ENCODE measurements at places on chromosomes 12 and 14.

DNA sequence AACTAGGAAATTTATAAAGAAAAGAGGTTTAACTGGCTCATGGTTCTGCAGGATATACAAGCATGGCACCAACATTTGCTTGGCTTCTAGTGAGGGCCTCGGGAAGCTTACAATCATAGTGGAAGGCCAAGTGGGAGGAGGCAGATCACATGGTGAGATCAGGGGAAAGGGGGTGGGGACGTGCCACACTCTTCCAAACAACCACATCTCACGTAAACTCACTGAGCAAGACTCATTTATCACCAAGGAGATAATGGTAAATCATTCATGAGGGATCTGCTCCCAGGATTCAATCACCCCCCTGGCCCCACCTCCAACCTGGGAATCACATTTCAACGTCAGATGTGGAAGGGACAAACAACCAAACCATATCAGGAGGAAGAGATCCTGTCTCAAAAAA is 35.8 kb downstream of the NUMB start:
- no peak for DNase-seq

DNA sequence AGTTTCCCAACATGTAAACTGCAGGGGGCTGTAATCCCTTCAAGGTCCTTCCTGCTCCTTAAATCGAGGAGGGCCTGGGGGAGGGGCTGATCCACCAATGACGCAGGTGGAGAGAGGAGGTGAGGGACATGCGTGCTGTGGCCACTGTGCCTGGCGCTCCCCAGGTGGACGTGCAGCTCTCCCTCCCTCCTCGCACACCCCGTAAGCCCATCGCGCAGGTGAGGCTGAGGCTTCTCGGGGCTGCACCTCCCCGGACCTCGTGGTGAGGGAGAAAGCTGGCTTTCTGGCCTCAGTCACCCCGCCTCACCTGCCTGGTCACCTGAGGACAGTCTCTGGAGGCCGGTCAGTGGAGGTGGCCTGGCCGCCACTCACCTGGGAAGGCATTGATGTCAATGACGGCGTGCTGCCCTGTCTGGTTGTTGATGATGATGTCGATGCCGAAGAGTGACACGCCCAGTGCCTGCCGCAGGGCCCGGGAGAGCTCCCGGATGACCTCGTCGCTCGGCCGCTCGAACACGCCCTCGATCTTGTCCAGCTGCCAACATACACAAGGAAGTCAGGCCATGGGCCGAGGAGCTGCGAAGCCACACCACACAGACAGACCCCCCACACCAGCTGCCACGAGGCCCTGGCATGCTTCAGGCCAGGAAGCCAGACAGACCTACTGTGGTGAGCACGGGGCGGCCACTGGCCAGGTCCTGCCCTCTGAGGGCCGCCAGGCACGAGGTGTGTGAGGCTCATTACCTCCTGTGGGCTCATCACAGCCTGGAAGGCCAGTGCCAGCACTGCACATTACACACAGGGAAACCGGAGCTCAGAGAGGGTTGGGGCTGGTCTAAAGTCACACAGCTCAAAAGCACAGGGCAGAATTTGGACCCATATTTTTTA is 23.3 kb downstream of the CHGA start:
- no peak for DNase-seq

DNA sequence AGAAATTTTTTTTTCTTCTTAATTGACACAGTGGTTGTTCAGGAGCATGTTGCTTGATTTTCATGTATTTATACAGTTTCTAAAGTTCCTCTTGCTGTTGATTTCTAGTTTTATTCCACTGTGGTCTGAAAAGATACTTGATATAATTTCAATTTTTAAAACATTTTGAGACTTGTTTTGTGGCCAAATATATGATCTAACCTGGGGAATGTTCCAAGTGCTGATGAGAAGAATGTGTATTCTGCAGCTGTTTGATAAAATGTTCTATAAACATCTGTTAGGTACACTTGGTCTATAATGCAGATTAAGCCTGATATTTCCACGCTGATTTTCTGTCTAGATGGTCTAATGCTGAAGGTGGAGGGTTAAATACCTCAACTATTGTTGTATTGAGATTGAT is 151.4 kb upstream of the IFNG-AS1 start:
- DNase-seq, result no peak

GRCh38 chr12:72075401-72075800 is 136.8 kb downstream of the TPH2 start:
- DNase-seq, result peak; percentile 15

DNA sequence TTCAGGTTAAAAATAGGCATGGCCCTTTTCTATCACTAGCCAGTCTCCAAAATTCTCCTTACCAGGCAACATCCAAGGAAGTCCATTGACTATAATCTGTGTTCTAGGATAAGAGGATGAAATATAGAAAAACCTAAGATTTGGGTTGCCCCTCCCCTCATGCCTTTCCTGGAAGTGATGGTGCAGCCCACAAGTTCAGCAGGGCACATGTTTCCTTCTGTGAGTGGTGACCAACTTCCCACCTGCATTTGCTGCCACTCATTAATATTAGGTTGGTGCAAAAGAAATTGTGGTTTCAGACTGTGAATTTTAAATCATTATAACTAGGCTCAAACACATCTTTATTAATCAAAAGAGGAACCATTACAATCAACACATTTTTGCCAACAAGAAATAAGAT is 250.5 kb upstream of the FKBP4 start:
- no peak for DNase-seq

- DNase-seq, result no peak
These were observed 488.0 kb upstream of the STXBP6 start for GRCh38 chr14:25537846-25538455.

DNA sequence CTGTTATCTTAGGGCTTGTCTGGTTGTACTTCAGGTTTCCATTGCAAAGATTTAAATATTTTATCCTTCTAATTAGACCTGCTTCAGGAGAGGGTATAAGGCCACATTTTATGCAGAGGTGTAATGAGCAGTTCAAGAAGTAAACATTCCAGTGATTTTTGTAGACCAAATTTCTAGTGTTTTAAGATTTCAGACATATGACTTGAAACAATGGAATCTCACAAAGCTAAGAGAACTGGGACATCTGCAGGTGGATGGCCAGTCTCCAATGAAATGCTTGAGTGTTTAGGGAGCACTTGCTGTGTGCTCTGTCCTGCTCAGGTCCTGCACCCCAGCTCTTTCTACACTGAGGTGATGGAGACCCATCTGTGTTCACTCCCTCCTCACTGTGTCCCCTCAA is 7.9 kb downstream of the C14orf132 start:
- DNase-seq, result no peak

GRCh38 chr12:3362737-3363136 is 128.3 kb upstream of the PRMT8 start:
- DNase-seq, result no peak

DNA sequence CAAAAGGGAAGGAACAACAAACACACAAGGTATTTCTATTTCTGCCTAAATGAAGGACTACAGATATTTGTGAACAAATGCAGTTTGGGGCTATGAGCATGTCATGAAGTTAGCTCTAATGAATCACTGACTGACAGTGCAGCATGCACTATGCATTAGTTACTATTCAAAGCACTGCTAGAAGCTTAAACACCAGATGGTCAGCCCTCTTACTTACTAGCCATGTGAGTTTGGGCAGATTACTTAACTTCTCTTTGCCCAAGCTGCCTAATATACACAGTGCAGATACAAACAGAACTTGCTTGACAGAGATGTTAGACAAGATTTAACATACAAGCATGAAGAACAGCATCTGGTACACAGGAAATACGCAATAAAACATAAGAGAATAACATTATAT is 96.0 kb downstream of the ATXN2 start:
- DNase-seq, result no peak

DNA sequence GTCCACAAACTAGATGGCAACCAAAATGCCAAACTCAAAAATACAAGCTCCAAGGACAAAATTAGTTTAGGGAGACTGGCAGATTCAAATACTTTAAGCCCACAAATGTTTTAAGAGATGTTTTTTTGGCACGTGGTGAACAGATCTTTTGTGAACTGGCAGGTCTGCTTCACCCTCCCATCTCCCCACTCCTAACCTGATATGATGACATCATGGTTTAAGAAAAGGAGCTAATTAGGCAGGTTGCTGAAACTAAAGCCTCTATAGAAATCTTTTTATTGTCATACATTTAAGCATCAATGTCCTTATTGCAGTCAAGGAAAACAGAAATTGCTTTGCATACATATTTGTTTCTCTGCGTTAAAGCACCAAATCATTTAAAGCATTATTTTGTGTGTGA is 5.8 kb downstream of the LRIG3 start:
- no peak for DNase-seq

All from retinal pigment epithelial cell (primary cell).